H7 (cell line): ENCODE measurements at places on chromosomes 3 and 15.

DNA sequence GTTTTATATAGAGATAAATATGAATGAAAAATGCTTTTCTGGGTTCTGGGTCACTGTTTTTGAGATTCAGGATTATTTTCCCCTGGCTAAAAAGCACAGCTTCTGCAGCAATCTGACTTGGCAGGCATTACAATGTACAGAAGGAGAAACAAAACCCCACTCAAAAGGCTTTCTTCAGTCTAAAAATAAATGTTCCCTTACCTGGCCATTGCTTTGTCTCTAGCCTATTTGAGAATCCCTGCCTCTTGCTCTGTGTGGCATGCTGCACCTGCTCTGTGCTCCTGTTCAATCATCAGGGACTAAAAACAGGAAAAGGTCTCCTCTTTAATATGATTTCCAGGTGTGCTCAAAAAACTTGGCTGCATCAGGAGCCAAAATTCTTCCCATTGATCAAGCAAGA lies 187.4 kb upstream of the STAC start:
- DNase-seq = no peak

- DNase-seq = no peak
Measured at GRCh38 chr3:50294492-50295403, 2.5 kb upstream of the IFRD2 start.

GRCh38 chr3:192597913-192598312 lies 129.4 kb downstream of the FGF12 start:
- DNase-seq = no peak

GRCh38 chr3:146382386-146382785 lies 87.0 kb downstream of the PLSCR2 start:
- DNase-seq = peak; percentile 3

- DNase-seq = no peak
Measured at GRCh38 chr15:41464889-41465580, 28.6 kb upstream of the ITPKA start.

DNA sequence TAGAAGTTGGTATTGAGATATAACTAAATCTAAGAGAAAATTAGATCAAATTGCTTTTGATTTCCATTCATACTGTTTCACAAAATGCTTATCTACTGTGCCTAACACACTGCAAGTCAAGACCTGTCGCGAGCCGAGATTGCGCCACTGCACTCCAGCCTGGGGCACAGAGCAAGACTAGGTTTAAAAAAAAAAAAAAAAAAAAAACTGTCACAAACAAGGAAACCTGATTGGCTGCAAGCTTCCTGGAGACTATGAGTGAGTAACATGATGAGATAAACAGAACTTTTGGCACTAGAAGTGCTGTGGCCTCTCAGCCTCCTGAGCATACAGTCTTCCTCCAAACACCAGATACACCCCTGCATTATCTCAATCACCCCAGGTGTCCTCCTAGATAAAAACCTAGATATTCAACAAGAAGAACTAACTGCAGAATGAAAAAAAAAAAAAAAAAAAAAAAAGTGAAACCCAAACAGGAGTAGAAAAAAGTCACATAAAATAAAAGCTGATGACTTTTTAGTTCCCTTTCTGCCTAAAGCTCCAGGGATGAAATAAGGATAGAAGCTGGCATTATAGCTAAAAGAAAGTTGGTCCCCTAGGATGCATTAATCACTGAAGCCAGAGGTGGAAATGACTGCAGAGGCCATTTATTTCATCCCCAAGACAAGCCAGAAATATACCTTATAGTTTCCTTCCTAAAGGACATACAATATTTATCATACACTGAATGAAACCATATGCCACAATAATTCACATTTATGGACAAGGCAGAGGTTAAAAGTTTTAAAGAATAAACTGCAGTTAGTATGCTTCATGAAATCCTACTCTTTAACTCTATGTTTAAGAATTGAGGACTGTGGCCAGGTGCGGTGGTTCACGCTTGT lies 82.4 kb downstream of the P3H2 start:
- no peak for DNase-seq

GRCh38 chr3:45537970-45538640 lies 56.4 kb upstream of the LIMD1 start:
- no peak for DNase-seq

DNA sequence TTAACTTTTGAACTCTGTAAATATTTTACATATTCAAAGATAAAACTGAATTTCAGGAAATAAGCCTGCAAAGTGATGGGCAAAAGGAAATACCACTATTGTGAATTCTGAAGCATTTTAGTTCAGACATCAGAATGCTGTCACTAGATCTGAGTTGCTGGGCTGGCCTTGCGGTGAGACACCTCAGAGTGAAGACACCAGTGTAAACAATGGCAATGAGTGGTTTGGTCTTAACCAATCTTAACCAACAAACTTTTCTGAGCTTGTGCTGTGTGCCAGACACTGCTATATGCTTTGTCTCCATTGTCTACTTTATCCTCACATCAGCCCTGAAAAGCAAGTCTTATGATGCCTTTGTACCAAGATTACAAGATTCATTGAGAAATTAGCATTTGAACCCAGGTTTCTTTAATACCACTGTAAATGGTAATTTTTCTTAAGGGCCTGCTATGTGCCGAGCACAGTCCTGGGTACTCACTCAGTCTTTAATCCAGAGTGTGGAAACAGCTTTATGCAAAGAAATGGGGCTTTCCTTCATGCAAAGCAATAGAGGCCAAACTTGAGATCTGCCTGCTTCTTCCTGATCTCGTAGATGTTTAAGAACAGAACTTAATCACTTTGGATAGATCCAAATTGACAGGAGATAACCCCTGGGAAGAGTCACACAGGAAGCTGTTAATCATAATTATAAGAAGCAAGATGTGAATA lies 55.0 kb downstream of the TMEM39A start:
- no peak for DNase-seq

- no peak for DNase-seq
Measured at GRCh38 chr15:85879334-85880163, 84.8 kb upstream of the KLHL25 start.

- no peak for DNase-seq
Measured at GRCh38 chr15:90131848-90132247, 29.6 kb upstream of the IDH2 start.

DNA sequence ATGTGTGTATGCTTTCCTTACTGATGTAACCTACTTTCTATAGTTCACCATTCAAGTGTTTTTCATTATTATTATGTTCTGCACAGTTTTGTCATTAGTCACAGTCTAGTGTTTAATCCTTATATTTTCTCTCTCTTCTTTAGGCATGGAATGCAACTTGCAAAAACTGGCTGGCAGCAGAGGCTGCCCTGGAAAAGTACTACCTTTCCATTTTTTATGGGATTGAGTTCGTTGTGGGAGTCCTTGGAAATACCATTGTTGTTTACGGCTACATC lies 6.9 kb downstream of the SUCNR1 start:
- DNase-seq = no peak

- no peak for DNase-seq
Measured at GRCh38 chr3:11755276-11755675, 91.4 kb downstream of the TAMM41 start.

DNA sequence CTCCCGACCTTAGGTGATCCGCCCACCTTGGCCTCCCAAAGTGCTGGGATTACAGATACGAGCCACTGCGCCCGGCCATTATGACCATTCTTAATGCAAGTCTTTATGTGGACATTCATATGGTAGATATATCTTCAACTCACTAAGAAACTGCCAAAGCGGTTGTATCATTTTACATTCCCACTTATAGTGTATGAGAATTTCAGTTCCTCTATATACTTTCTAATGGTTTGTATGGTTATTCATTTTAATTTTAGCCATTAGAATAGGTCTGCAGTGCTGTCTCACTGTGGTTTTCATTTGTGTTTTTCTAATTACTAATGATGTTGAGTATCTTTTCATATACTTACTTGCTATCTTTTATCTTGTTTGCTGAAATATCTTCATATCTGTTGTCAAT lies 32.5 kb downstream of the TCF12 start:
- no peak for DNase-seq

DNA sequence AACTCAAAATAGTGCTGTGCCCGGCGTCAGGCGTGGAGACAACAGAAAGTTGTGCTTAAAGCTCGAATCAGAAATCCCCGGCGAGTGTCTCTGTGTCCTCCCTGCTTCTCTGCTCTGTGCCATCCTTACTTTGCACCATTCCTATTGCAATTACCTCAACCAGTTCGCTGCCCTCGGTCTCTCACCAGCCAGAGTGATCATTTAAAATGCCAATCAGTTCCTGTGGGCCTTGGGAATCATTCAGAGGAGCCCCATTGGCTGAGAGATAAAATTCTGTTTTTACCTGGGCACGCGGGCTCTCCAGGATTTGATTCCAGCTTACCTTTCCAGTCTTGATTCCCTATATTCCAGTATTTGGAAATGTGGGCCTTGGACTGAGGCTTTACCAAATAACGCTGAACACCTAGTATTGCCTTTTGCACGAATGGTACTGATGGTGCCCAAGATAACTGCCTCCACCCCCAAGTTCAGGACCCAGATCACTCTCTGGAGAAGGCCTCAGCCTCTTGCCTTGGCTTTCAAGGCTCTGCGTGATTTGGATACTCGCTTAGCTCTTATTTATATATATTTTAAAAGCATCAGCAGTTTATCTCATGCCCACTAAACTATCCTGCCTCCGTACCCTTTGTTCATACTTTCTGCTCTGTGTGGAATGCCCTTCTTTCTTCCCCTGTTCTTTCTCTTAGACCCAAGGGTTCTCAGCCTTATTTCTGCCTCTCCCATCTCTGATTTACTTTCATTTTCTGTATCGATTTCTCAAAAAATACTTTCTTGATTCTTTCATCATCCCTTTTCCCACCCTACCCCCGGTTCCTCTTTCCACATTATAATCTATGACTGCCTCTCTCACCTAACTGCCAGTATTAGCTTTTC lies 863 bp downstream of the PSMA4 start:
- DNase-seq = peak; percentile 26

DNA sequence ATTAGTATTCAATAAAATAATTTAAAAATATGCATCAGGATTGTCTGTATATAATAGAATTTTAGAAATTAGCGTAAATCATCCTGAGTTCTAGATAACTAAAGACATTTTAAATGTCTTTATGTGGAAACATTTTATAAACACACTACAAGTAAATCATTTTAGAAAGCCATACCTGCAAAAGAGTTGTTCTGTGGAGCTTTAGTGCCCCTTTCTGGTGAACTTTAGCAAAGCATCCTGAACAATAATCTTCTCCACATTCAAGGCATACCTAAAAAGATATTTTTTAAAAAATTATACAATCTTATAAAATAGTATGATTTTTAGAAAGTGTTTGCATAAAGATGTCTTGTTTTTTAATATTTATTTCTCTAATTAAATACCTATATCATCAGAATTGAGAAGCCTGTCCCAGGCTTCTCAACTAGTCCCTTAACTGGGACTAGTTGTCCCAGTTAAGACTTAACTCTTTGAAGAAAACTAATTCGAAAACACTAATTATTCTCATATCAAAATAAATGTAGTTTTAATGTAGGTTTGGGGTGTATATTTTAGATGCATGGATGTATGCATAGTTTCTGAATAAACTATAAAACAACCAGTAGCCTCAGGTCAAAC lies 29.7 kb downstream of the ZBBX start:
- no peak for DNase-seq

DNA sequence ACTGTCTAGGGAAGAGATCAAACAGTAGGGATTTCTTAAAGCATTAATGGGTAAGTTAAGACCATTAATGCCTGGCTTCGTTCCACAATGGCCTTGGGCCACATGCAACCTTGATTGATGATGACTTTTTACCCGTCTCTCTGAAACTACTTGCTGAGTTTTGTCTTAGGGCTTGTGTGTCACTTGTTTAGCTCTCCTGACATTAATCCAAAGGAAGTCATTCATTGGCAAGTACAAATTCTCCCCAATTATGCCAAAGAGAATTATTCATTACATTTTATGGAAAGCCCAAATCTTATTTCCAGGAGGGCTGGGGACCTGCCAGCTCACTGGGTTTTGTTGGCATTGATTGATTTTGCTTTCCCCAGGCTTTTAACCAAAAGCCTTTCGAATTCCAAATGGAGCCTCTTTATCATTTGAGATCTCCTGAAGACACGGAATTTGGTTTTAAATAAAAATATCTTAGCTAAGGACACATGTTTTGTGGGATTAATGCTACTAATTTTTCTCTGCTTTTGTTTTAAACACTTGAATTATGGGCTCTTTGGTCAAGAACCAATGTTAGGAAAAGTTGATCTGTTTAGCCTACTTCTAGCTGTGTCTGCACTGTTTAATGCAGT lies 40.7 kb downstream of the SERPINI1 start:
- DNase-seq = no peak
